Activated CD4-positive, alpha-beta T cell treated with anti-CD3 and anti-CD28 coated beads for 24 hours (primary cell): ENCODE measurements at places on chromosomes 5 and 9.

- DNase-seq, result no peak
Observed at GRCh38 chr9:12403721-12404120, 289.5 kb upstream of the TYRP1 start.

DNA sequence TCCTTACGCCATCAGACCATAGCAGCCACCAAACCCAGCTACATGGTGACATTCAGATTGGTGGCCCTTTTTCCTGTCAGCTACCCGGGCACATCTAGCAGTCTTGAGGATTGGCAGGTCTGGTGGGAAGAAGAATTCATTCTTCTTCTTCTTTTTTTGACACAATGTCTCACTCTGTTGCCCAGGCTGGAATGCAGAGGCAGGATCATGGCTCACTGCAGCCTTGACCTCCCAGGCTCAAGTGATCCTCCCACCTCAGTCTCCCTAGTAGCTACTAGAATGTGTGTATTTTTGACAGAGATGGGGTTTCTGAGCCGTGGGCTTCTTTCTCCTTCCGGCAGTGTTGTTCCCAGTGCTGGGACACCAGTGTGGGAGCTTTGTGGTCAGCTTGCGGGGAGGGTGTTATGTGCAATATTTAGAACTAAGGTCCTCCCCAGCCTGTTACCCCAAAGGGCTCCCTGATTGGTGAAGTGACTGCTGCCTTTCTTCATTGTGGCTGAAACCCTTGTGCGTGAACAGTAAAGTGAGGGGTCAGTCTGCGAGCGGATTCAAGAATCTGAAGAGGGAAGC, 3.4 kb downstream of the NTMT1 start:
- DNase-seq, result no peak

DNA sequence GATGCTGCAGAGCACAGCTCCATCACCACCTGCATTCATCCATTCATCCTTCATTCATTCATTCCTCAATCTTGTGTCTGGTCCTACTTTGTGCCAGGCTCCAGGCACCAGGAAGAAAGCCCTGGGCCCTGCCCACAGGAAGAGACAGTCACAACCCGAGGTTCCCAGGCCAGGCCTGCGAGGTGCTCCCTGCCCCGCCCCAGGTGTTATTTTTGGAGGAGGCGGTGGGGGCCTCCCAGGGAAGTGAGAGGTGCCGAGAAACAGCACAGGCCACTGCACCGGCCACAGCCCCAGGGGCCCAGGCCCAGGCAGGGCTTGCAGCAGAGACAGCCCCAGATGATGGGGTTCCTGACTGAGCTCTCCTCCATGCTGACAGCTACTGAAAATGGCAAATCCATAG, 33.4 kb downstream of the VAV2 start:
- DNase-seq, result no peak

- DNase-seq, result no peak
Observed at GRCh38 chr5:169736653-169737052, 99.6 kb downstream of the DOCK2 start.

GRCh38 chr9:38130724-38131123, 61.7 kb upstream of the SHB start:
- DNase-seq, result no peak

DNA sequence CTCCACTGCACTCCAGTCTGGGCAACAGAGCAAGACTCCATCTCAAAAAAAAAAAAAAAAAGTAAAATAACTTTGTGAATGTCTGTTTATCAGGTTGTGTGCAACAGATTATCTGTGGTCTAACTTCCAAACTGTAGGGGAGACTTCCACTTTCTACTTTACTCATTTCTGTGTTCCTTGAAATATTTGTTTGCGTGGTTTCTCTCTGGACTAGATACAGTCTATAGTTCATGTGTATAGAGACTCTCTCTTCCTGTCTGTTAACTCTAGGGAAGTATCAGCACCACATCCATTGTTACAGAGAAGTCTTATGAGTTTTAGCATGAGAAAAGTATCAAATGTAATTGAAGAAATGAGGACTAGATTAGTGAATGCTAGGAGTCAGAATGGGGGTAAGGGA, 168.3 kb downstream of the LPAR1 start:
- no peak for DNase-seq

DNA sequence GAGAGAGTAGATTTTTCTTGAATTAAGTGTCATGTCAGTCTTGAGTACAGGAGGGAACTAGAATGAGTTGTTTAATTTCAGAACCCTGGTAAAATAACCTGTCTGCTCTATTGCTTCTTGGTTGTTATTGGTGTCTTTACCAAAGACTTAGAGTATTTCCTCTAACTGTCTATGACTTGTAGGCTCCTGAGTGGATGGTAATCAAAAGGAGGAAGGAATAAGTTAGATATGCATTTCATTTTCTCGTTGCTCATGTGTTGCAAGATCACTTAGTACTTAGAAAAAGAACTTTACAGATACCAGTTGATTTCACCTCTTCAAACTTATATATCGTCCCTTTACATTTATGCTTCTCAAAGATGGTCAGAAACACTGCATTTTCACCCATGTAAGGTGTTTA, 31.1 kb downstream of the UHRF2 start:
- no peak for DNase-seq

- DNase-seq, result no peak
Observed at GRCh38 chr9:37251452-37251851, 131.1 kb downstream of the ZCCHC7 start.

GRCh38 chr9:136596630-136597031, 50.8 kb upstream of the NOTCH1 start:
- DNase-seq, result no peak

DNA sequence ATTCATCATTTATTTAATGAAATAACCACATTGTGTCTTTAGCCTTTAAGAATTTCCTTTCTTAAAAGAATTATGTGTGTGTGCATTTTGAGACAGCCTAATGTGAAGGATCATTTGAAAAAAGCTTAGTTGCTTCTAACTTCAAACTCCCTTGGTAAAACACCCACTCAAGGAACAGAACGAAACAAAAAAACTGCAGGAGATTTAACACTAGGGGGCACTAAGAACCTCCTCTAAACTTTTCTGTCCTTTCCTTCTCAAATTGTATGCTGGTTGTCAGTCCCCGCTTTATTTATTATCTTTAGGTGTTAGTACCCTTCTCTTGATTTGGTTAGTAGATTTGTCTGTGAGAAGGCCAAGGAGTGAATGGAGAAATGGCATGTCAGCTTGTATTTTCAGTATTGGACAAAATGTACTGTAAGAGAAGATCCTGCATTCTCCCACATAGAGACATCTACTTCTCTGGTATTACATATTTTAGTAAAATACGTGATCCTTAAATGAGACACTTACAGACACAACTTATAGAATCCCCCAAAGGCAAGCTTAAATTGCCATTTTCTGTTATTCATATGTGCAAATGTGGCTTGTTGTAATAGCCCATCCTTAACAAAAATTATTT, 229.7 kb downstream of the MRPS30 start:
- DNase-seq, result no peak

DNA sequence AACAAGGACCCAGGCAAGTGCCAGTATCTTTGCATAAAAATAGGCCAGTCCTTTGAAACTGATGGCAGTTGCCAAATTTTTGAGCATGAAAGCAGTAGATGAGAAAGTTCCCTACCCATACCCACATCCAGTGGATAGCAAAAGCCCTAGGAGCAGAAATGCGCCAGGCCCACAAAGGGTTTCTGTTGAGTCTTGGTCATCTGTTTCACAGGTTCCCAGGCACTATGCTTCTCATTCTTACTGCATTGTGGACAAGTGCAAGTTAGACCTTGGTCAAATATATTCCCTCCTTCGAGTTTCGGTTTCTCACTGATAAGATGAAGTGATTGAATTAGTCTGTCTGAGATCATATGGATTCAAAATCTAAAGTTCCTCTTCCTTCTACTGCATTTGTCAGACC, 152.3 kb downstream of the NR3C1 start:
- no peak for DNase-seq

GRCh38 chr9:20012232-20012631, 223.4 kb upstream of the SLC24A2 start:
- no peak for DNase-seq

- DNase-seq, result no peak
Observed at GRCh38 chr9:13388157-13388556, 108.7 kb upstream of the MPDZ start.

DNA sequence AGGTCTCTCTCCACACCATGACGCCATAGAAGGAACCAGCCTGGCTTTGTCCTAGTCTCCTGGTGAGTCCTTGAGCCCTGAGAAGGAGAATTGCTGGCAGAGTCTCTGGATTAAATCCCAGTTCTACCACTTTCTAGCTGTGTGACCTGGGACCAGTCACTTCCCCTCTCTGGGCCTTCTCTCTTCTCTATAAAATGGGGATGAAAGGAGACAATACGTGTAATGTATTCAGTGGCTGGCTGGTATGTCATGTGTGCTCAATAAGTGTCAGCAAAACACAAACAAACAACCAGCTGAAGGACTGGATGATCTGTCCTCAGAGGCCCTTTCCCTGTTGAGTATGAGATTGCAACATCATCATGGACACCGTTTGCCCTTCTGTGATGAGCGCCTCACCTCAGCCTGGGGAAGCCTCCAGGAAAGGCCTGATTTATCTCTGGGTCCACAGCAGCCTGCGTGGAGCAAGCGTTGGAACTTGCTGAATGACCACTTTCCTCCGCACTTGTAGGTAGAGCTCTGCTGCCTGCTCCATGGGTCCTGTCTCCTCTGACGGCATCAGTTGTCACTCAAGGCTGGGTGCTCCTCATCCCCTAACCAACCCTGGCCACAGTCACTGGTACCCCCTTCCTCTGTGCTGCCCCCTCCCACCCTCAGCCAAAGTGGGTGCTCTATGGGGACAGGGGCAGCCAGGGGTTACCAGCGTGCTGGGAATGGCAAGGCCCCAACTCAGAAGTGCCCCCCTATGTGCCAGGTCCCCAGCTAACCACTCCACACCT, 3.6 kb upstream of the NR5A1 start:
- DNase-seq, result no peak

- no peak for DNase-seq
Observed at GRCh38 chr5:66813306-66813705, 217.1 kb downstream of the MAST4 start.

GRCh38 chr5:123610665-123611405, 98.9 kb downstream of the CSNK1G3 start:
- DNase-seq, result peak; percentile 27

DNA sequence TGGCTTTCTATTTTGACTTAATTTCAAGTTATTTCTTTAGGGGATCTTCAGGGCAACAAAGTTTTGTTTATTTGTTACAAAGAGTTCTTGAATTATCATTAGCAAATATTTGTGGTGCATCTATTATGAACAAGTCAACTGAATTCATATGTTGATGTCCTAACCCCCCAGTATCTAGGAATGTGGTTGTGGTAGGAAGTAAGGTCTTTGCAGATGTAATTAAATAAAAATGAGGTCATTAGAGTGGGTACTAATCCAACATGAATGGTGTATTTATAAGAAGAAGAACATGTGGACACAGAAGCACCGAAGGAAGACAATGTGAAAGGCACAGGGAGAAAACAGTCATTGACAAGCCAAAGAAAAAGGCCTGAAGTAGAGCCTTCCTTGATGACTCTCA, 474.0 kb upstream of the DAB2 start:
- DNase-seq, result no peak

- DNase-seq, result no peak
Observed at GRCh38 chr5:147754372-147755122, 28.0 kb downstream of the JAKMIP2 start.

- DNase-seq, result no peak
Observed at GRCh38 chr5:50476549-50476948, 35.5 kb upstream of the EMB start.

DNA sequence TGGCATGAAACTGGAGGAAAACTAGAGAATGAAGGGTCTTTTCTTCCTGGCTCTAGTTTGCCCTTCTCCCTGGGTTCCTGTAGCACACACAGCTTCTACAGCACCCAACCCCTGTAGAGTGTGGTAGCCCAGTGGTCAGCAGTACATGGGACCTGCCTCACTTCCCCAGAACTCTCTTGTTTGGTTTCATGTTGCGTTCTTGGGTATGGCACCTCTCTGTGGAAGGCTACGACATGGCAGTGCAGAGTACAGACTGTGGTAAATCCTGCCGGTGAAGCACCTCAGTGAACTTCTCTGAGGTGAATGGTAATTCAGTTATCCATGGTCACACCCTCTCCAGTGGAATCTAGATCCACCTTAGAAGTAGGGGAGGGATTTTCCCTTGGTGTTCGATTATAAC, 105.5 kb downstream of the TLR4 start:
- DNase-seq, result no peak

DNA sequence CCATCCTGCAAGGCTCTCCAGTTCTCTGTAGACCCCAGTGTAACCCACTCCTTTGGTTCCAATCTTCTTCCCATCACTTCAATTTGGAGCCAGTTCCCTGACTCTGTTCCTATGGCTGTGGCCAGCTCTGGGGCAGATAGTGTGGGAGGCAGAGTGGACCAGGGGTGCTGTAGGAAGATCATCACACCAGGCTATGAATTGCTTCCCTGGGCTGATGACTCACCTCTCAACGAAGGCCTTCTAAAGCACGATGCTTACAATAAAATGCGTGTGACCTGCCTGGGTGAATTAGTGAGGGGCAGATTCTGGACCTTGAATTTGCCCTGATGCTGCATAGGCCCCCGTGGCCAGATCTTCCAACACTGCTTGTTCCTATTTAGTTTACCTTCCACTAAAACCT, 289.7 kb downstream of the FBXL7 start:
- DNase-seq, result no peak

DNA sequence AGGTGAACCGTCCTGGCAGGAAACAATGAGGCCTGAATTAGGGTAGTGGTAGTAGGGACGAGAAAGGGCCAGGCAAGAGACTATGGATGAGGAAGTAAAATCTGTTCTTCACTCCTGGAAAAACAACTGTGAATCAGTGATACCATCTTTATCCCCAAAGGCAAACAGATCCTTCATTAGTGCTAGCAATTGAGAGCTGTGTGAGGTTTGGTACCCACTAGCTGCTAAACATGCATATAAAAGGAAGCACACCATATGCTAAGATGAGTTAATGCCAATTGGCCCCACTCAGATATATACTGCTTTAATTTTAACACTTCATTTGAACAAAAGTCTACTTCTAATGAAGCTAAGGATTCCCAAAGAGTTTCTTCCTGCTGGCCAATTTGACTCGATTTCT, 244.8 kb upstream of the NR4A3 start:
- no peak for DNase-seq

- peak; percentile 81 for DNase-seq
Observed at GRCh38 chr5:175696139-175696854, 38.4 kb downstream of the HRH2 start.

- no peak for DNase-seq
Observed at GRCh38 chr9:116234081-116234480, 80.5 kb downstream of the PAPPA start.
